Urothelium cell line (cell line): ENCODE measurements at places on chromosomes 16 and 17.
A peak's percentile ranks its signal among the peaks of the same experiment; 100 is the strongest.

DNA sequence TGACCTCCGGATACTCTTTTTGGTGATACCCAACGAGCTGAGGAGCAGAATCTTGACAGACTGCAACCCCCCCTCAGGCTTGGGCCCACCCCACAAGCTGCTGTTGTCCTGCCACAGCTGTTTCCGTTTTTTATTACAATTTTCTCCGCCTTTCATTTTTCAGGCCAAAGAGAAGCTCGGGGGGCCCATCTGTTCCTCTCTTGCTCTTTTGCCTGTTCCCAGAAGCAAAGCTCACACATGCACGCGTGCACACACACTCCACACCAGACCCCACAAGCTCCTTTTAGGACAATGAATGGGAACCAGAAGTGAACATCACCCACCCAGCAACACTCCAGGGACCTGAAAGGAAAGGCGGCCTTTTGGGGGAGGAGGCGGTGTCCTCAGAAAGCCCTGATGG, 16.3 kb downstream of the SOX9 start:
- DNase-seq, result no peak

- DNase-seq, result no peak
Observed at GRCh38 chr17:64503341-64503740, 2.7 kb downstream of the DDX5 start.

- no peak for DNase-seq
Observed at GRCh38 chr17:1488826-1489270, 3.6 kb downstream of the MYO1C start.

- peak; percentile 18 for DNase-seq
Observed at GRCh38 chr16:56324406-56324805, 100.9 kb downstream of the AMFR start.

DNA sequence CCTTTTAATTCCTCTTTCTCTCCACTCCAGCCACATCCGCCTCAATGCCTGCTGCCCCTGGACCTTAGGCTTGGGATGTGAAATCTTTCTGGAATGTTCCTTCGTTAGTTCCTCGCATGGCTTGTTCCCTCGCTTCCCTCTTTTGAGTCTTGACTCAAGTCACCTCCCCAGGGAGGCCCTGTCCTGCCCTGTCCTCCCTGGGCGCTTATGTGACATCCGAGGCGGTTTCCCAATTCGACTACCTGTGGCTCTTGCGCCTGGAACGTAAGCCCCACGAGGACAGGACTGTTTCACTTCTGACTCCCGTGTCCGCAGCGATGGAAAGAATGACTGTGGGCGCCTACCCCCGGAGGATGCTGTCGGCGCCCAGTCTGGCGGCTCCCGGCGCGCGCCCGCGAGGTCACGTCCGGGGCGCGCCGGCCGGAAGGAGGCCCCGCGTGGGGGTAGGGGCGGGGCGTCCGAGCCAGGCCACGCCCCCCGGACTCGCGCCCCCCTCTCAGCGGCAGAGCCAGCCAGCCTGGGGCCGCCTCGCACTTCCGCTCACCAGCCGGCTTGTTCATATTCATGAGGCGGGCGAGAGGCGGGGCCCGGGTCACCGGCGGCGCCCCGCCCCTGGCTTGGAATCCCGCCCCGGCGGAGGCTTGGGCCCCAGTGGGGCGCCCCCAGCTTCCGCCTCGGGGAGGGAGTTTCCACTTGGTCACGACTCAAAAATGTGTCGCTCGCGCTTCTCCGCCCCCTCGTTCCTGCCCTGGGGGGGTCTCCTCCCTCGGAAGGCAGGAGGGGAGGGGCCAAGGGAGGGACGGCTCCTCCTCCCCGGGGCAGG, 8.4 kb upstream of the GLIS2 start:
- no peak for DNase-seq

- peak; percentile 89 for DNase-seq
Observed at GRCh38 chr17:8189711-8190477, at the start of gene BORCS6. BORCS6 (minus strand) TSS chr17:8190180; CDS start chr17:8190140, 40 bp downstream.

DNA sequence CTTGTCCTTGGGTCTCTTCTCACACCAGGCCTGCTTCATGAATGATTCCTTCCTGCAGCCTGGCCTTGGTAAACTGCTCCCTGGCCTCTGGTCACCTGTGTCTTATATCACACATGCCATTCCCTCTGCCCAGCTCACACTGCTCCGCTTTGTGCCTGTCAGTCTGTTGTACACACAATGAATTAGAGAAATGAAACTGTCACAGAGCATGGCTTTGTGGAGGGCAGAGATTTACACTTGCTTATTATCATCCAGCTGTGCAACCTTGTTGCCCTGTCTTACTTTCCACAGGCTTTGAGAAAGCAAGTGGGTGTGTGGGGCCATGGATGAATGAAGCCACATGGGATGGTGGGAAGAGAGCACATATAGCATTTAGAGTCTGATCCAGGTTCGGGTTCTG, 22.4 kb downstream of the ALDH3A2 start:
- no peak for DNase-seq

- peak; percentile 17 for DNase-seq
Observed at GRCh38 chr16:75064403-75065148, 52.0 kb downstream of the LDHD start.

- no peak for DNase-seq
Observed at GRCh38 chr17:9402590-9403199, 172.9 kb downstream of the STX8 start.

GRCh38 chr17:53032861-53033271, 789.9 kb upstream of the KIF2B start:
- DNase-seq, result peak; percentile 20

GRCh38 chr17:35799942-35800341, 4.5 kb upstream of the MMP28 start:
- peak; percentile 69 for DNase-seq

GRCh38 chr17:47643116-47643515, 6.6 kb upstream of the KPNB1 start:
- no peak for DNase-seq

GRCh38 chr17:63930951-63931575, 1.1 kb downstream of the CD79B start:
- DNase-seq, result no peak

DNA sequence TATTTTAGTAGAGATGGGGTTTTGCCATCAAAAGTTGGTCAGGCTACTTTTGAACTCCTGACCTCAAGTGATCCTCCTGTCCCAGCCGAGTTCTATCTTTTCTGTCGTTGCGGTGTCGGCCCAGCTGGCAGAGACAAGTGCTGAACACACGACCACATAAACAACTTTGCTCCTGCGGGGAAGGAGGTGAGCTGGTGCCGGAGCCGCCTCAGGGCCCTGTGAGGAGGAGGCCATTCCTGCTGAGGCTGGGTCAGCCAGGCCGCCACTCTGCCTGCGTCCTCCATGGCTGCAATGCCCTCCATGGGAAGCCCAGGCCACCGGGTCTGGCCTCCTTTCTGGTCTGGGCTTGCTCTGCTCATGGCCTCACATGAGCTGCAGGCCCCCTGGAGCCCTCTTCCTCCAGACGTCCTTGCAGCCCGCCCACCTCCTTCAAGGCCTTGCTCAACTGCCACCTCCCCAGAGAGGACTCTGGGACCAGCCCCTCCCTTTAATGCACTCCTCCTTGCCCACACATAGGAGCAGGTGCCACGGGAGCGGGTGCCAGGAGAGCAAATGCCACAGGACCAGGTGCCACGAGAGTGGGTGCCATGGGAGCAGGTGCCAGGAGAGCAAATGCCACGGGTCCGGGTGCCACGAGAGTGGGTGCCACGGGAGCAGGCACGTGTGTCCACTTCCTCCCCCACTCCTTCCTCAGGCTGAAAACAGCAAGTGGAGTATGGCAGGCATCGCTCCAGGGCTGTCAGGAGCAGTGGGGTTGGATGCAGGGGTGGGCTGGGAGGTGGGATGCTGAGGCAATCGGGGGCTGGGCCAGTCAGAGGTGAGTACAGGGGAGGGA, 28.4 kb upstream of the CBFA2T3 start:
- no peak for DNase-seq
